ENCODE measurements at places on chromosomes 16 and 17.
A peak's percentile ranks its signal among the peaks of the same experiment; 100 is the strongest.

DNA sequence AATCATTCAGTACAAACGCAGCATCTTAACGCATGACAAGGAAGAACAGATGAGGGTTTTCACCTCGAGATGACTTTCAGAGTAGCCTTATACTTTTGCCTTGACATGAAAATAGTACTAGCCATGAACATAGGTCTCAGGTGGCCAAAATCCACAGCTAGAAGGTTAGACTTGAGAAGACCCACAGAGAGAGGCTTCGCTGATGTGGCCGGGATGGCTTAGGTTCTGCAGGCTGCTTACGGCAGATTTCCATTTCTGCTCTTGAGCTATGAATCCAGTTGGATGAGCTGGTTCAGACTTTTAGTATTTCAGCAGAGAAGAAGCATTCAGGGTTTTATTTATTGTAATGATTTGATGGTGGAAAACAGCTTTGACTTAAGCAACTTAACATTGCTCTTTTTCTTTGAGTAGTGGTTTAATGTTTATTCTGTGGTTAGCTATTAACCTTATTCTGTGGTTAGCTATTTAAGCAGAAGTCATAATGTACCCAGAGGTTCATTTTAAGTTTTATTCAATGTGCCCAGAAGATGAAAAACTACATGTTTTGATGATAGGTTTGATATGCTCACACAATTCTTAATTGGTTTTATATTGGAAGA, 7.6 kb downstream of the KRT24 start:
- no peak for DNase-seq

DNA sequence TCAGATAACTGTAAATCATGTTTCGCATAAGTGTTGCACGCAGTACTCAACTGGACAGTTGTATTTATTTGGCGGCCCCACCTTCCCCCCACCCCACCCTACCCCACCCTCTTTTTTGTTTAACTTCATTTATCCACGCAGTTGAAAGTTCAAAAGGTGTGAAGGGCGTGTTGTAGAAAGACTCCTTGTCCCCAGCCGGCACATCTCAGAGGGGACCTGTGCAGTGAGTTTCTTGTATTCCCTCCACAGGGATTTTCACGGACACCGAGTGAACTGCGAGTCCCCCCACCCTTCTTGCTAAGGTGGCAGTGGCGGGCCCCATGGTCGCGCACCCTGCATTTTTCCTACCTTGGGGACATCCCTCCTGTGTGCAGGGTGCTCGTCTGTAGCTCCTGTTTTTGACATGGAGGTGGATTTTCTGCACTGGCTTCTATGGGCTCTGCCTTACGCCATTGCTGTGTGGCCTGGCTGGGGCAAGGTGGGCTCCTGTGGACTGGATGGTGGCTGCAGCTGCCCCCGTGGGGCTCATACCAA, 36.2 kb downstream of the ADCY7 start:
- DNase-seq = no peak

GRCh38 chr16:3712861-3713372, 4.4 kb downstream of the TRAP1 start:
- DNase-seq = no peak

GRCh38 chr16:57984443-57985203, 13.7 kb upstream of the CNGB1 start:
- peak; percentile 17 for DNase-seq

GRCh38 chr17:15262291-15263205, 2.6 kb downstream of the PMP22 start:
- DNase-seq = peak; percentile 45

- no peak for DNase-seq
Measured at GRCh38 chr17:7717756-7718350, 309 bp downstream of the DNAH2 start.

DNA sequence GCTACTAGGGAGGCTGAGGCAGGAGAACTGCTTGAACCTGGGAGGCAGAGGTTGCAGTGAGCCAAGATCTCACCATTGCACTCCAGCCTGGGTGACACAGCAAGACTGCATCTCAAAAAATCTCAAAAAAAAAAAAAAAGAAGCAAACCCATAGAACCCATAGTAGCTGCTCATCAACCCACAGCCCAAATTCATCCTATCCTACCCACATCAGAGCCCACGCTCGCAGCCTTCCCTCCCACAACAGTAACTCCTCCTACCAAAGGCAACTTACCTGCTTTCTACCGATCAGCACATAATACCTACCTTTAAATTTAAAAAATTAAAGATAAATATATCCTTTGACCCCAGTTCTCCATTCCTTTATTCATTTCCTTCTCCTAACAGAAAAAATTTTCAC, 94.7 kb downstream of the GAS7 start:
- DNase-seq = no peak

DNA sequence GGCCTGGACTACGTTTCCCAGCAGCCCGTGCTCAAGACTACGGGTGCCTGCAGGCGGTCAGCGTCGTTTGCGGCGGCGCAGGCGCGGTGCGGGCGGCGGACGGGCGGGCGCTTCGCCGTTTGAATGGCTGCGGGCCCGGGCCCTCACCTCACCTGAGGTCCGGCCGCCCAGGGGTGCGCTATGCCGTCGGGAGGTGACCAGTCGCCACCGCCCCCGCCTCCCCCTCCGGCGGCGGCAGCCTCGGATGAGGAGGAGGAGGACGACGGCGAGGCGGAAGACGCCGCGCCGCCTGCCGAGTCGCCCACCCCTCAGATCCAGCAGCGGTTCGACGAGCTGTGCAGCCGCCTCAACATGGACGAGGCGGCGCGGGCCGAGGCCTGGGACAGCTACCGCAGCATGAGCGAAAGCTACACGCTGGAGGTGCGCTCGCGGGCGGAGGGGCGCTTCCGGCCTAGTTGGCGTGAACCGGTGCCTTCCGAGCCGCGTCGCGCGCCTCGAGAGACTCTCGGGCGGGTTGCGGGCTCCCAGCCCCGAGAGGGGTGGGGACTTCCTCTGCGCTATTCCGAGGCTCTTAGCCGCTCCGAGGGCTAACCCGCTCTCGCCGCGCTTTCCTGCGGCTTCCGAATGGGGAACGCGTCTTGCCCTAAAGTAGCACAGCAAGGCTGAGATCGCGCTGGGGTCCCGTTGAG, at the start of gene RBL2:
RBL2 (plus strand) TSS at position 95 of the 689 bp plus-strand sequence; CDS start at position 181, 86 bp downstream.
- DNase-seq = peak; percentile 86

- DNase-seq = no peak
Measured at GRCh38 chr17:78202666-78203065, 11.4 kb upstream of the BIRC5 start.

GRCh38 chr17:3222505-3222904, 15.0 kb downstream of the OR1A1 start:
- no peak for DNase-seq

GRCh38 chr17:12789481-12790248, at the start of gene ARHGAP44:
Gene ARHGAP44 (plus strand): TSS chr17:12789498. CDS start chr17:12789839, 341 bp downstream.
- peak; percentile 79 for DNase-seq

DNA sequence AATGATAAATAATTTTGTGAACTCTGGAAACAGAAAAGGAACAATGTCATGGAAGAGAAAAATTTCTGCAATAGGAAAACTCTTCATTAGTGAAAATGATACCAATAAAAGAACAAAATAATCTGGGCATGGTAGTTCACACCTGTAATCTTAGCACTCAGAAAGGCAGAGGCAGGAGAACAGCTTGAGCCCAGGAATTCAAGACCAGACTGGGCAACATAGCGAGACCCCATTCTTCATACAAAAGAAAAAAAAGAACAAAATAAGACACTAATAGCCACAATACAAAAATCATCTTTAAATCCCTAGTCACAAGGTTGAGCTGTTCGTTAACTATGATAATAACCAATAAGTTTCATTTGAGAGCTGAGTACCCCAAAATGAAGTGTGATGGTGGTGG, 8.6 kb downstream of the POLG2 start:
- DNase-seq = no peak

GRCh38 chr17:8670421-8670820, 39.9 kb upstream of the MYH10 start:
- DNase-seq = no peak

DNA sequence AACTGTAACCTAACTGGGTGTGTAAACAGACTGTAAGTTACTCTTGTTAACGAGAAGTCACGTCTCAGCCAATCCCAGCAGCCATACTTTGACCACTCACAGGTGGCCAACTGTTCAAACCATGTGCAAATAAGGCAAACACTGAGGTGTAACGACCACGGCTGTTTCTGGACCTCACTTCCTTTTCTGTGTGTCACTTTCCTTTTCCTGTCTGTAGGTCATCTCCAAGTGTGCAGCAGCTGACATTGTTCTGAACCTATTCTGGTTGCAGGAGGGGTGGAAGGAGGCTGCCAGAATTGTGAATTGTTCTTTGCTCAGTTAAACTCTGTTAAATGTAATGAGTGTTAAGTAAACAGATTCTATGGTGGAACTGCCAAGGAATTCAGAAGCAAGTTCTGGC, 627.4 kb downstream of the KCNJ2 start:
- DNase-seq = no peak

DNA sequence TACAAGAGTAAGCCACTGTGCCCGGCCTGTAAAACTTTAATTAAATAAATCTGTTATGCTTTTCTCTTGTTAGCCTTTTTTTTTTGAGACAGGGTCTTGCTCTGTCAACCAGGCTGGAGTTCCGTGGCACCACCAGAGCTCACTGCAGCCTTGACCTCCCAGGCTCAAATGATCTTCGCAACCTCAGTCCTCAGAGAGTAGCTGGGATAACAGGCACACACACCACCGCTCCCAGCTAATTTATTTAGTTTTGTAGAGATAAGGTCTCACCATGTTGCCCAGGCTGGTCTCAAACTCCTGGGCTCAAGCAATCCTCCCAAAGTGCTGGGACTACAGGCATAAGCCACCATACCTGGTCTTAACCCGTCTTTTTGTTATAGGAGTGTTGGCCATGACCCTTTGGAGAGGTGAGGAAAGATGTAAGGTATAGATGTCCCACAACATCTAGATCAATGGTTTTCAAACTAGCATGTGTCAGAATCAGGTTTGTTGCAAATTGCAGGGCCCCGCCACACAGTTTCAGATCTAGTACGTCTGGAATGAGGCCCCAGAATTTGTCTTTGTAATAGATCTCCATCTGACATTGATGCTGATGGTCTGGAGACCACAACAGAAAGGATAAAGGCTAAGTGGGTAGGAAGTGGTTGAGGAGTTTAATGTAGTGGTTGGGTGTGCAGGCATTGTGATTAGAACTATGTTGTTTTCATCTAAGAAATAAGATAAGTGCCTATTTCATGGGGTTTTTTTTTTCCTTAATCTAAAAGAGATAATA, 4.3 kb upstream of the GGA2 start:
- no peak for DNase-seq

DNA sequence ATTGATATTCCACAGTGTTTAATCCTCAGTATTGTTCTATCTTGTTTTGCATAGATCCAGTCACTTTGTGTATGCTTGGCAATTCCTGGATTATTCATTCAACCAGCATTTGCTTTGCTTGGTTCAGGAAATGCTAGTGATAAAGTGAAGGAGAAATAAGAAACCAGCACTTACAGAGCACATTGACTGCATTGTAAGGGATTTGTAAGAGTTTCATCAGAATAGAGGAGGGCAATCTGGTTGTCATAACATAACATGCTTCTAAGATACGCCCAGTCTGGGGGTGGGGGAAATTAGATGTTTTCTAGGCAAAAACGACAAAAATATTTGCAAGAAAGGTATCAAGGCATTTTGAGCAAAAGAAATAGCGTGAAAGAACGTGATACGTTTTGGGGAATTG, 40.4 kb downstream of the TNRC6A start:
- no peak for DNase-seq

DNA sequence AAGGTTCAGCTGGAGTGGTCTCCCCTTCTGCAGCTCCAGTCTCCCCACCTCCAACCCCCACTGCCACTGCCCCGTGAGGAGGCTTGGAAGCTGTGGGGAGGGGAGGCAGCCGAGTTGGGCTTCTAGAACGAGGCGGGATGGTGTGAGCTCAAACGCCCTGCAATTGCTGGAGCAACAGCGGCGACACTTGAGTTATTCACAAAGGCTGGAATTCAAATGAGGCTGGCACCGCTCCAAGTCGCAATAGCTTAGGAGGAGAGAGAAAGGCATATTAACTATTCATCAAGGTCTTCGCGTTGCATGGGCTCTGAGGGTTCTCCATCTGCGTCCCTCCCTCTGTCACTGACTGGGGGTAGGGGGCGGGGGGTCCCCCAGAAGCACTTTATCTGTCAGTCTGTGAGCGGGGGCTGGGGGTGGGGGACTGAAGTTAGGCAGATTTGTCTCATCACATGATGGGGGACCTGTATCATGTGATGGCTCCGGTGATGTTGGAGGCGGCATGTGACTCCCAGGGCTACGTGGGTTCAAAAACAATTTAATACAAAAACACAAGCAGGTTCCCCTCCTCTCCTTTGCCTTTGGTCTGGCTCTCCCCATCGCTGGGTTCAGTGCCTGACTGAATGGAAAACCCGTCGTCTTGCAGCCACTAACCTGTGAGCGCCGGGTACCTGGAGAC, 70.5 kb downstream of the RBBP6 start:
- DNase-seq = peak; percentile 73

DNA sequence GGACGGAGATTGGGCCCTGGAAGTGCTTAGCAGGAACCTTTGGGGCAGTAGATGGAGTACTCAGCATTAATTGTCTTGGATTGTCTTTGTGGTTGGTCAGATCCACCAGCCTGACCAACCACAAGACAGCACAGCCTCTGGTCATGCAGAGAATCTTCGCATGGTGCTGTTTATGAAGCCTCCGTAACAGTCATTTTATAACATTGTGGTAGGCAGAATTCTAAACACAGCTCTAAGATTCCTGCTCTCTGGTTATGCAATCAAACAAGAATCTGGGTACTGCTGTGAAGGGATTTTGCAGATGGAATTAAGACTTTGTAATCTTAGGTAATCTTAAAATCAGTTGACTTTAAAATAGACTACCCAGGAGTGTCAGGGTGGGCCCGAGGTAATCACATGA, 312.2 kb upstream of the GOT2 start:
- DNase-seq = no peak

DNA sequence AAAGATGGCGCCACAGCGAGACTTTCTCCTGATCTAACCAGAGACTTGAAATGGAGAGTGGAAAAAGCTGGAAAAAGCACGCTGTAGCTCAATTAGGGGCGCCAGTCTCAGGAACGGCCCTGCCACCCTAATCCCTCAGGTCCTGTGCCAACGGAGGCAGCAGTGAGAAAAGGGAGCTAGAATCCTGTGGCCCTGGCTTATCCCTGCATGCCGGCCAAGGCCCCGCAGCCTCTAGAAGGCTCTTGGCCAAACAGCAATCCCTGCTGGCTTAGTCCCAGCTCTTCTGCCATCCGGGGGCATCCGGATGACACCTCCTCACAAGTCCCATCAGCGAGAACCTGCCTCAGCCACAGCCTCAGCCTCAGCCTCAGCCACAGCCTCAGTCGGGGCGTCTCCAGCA, 69.8 kb downstream of the MRM3 start:
- DNase-seq = peak; percentile 57

GRCh38 chr17:38867179-38867967, 2.5 kb upstream of the LASP1 start:
- DNase-seq = peak; percentile 53

DNA sequence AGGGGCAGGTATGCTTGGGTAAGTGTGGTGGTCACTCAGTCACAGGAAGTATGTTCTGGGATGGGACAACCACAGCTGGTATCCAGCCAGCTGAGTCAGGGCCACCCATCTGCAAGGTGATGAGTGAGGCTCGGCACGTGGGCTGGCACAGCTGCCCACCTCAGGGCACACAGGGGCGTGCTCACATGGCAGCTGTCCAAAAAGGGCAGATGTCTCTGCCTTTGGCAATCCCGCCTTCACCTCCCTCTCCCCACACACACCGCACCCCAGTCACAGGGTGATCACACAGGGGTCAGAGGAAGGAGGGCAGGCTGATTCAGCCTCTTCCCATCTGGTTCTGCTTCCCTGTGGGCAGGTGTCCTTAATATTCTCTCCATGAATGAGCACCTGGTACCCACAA, 85.9 kb upstream of the TOB1 start:
- no peak for DNase-seq

- DNase-seq = peak; percentile 62
Measured at GRCh38 chr16:19284207-19284606, 1.3 kb upstream of the CLEC19A start.

- no peak for DNase-seq
Measured at GRCh38 chr16:65185241-65185778, 63.4 kb upstream of the CDH11 start.

All from cerebellum (tissue), 4 donors.